ENCODE measurements at places on chromosomes 2 and 18.

DNA sequence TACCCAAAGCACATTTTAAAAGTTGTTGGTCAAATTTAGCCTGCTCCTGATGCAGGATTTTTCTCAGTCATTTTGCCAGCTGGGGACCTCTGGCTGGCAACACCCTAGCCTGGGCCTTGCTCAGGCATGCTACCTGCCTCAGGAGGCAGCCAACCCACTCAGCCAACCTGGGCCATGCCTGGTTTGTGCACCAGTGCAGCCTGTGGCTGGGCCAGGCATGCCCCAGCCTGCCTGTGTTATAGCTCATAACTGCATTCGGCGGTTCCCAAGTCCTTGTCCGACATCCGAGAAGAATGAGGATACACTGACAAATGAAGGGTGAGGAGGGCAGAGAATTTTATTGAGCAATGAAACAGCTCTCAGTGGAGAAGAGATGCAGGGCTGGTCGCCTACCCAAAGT is 608.0 kb downstream of the SUCLG1 start:
- no peak for DNase-seq

DNA sequence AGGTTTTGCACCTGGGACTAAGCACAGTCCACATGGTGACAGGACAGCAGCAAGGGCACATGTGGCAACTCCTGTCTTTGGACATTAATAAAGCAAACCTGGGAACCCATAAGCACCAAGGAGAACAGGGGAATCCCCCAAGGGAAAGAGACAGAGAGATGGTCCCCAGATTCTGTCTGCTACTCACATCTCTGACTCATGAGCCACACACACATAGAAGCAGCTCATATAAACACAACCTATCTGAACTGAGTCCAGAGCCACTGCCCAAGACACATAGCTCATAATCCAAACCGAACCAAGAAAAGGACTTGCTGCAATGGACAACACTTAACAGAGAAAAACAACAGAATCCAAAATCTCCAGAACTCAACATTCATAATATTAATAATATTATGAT is 82.5 kb downstream of the OSBPL1A start:
- no peak for DNase-seq

- DNase-seq: no peak
Observed at GRCh38 chr18:11512096-11513025, 97.0 kb upstream of the SLC35G4 start.

- DNase-seq: no peak
Observed at GRCh38 chr2:80190166-80190565, 114.4 kb downstream of the LRRTM1 start.

GRCh38 chr2:160445673-160446072 is 47.9 kb downstream of the RBMS1 start:
- no peak for DNase-seq

DNA sequence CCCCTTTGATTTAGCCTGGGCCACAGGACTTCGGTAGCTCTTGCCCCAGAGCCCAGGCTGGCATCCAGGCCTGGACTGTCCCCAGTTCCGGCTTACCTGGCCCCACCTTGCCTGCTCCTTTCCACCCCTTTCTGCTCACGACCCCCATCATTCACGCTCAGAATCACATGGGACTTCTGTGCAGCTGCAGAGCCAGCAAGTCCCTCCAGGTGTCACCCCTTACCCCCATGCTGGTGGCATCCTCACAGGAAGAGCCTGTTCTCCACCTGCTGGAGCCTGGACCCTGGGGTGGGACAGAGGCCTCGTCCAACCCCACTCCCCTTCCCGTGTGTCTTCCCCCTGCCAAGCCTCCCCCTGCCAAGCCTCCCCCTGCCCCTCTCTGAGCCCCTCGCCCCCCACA is 7.9 kb upstream of the KCNIP3 start:
- DNase-seq: no peak

DNA sequence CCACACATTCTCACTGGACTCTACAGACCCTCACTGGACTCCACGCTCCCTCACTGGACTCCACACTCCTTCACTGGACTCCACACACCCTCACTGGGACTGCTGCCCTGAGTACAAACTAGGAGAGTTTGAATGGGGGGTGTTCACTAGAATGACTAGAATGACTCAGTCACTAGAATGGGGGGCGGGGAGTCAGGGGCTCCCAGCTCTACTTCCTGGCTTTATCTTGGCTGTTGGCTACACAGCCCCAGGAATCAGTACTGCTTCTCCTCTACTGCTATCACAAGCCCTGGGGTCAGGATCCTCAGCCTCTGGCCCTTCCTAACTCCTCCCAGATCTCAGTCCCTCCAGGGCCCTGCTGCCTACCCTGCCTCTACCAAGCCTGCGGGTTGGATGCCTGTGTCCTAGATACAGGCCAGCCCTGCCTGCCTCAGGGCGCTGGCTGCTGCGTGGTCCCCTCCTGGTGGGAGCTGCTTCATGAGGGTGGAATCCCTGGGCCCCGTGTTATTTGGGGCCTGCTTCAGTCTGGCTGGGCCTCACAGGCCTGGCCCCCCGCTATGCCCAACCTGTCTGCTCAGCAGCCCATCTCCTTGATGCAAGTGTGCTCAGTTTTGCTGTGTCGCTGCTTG is 7.8 kb downstream of the PTMA start:
- DNase-seq: no peak

- peak; percentile 37 for DNase-seq
Observed at GRCh38 chr2:46351750-46352138, 54.5 kb downstream of the EPAS1 start.

GRCh38 chr18:51751901-51752300 is 554.4 kb upstream of the MEX3C start:
- DNase-seq: no peak

DNA sequence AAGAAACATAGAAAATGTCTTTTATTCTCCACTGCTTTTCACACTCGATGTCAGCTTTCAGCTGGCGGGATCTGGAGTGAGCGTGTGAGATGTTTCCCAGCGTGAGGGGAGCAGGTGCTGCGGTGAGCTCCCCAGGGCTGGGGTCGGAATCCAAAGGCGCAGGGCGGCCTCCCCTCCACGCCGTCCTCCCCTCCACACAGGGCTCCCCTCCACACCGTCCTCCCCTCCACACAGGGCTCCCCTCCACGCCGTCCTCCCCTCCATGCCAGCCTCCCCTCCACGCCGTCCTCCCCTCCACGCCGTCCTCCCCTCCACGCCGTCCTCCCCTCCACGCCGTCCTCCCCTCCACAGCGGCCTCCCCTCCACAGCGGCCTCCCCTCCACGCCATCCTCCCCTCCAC is 26.9 kb upstream of the KCNG2 start:
- DNase-seq: no peak

- no peak for DNase-seq
Observed at GRCh38 chr2:157500334-157500733, 56.4 kb upstream of the CYTIP start.

GRCh38 chr2:147320146-147320545 is 524.7 kb upstream of the ACVR2A start:
- DNase-seq: no peak

GRCh38 chr2:69988086-69988635 is 26.7 kb upstream of the ASPRV1 start:
- no peak for DNase-seq

DNA sequence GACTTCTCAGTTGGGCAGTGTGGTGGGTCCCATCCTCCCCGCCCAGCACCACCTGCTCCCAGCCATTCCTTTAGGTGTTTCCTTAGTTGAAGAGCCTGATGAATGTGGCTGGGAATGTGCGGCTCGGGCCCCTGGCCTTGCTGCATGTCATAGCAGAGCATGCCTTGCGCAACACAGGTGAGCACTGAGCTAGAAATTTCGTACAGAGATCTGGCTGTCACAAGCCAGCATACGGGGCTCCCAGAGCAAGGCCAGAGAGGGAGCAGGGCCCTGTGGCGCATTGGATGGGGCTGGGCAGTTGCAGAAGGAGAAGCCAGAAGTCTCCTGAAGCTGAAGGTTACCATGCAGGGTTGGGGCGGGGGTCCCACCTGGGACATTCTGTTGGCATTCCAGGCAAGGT is 129.7 kb downstream of the WDSUB1 start:
- no peak for DNase-seq

- DNase-seq: no peak
Observed at GRCh38 chr2:174245065-174245464, 3.3 kb downstream of the OLA1 start.
